ENCODE measurements at places on chromosomes 12 and 14. TPM values are rescaled to one million over a fixed set of nuclear protein-coding genes. Genes with fewer than 3 reads are reported as not detected.

The LYZ gene
- 23.1 TPM for total RNA-seq

The SLCO1B1 gene
- total RNA-seq: not detected

The PPP1R1A gene
- 255 TPM for total RNA-seq

The KITLG gene
- total RNA-seq: 12.0 TPM

The OAS2 gene
- total RNA-seq: 6.5 TPM

The INHBE gene
- not detected for total RNA-seq

The SSPN gene
- total RNA-seq: 103 TPM

The TAS2R46 gene
- 0.81 TPM for total RNA-seq

The FGD6 gene
- total RNA-seq: 16.2 TPM

The ABCB9 gene
- total RNA-seq: 5.8 TPM

DNA sequence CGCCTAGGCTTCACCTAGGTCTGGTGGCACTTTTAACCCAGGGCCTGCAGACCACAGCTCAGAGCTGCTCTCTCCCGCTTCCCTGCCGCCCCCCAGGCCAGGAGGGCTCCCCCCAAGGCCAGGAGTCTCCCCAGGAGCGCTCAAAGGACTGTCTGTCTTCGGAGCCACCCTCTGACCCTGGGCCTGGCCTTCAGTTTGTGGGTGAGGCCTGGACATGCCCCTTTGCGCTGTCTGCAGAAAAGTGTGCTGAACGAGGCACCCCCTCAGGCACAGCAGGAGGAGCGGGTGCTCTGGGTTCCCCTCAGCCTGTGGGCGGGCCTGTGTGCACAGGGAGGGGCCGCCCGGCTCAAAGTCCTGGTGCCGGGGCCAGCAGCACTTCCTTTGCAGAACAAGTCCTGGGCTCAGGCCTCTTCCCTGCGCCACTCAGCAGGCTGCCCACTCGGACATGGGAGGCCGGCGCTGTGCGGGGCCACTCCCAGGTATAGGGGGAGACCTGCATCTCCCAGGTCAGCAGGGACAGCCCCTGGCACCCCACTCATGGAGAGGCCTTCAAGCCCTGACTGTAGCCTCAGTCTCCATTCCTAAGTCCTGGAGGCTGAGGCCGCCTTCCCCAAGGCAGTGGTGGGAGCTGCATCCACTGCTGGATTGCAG, 14.3 kb downstream of the DEGS2 start:
- peak; percentile 59 for DNase-seq

GRCh38 chr12:53948650-53949593, 5.8 kb upstream of the HOXC12 start:
- DNase-seq: no peak

GRCh38 chr12:97274386-97274785, 188.2 kb upstream of the RMST start:
- no peak for DNase-seq

GRCh38 chr12:5246196-5246595, 185.7 kb upstream of the NTF3 start:
- no peak for DNase-seq

GRCh38 chr12:124658806-124659402, 91.5 kb upstream of the NCOR2 start:
- DNase-seq: no peak

DNA sequence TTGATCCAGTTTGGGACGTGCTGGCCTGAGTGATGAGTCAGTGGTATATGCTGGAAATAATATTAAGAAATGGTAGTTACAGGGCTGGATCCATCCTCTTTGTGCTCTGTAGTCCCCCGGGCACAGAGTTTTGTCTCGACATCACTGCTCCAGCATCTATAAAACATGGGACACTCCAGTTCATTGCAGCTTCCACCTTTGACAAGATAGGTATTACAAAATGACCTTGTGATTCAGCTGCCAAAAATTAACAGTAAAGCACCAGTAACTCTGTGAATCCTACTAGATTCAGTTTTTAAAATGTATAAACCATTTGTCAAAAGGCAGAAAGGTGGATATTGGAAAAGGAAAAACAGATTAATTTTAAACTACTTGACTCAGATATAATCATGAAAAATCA, 14.6 kb upstream of the GNG2 start:
- no peak for DNase-seq

GRCh38 chr12:25372002-25372401, 121.3 kb upstream of the KRAS start:
- no peak for DNase-seq

DNA sequence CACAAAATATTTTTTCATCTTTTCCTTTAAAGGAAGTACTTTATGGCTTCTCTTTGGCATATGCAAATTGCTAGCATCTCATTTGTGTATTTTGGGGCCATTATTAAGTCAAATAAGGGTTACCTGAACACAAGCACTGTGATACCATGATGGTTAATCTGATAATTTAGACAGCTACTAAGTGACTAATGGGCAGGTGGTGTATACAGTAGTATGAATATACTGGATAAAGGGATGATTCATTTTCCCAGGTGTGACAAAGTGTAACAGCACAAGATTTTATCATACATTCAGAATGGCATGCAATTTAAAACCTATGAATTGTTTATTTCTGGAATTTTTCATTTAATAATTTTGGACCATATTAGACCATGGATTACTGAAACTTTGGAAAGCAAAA, 27.2 kb upstream of the ANO4 start:
- no peak for DNase-seq

GRCh38 chr12:88334271-88334670, 192.2 kb downstream of the TMTC3 start:
- no peak for DNase-seq

DNA sequence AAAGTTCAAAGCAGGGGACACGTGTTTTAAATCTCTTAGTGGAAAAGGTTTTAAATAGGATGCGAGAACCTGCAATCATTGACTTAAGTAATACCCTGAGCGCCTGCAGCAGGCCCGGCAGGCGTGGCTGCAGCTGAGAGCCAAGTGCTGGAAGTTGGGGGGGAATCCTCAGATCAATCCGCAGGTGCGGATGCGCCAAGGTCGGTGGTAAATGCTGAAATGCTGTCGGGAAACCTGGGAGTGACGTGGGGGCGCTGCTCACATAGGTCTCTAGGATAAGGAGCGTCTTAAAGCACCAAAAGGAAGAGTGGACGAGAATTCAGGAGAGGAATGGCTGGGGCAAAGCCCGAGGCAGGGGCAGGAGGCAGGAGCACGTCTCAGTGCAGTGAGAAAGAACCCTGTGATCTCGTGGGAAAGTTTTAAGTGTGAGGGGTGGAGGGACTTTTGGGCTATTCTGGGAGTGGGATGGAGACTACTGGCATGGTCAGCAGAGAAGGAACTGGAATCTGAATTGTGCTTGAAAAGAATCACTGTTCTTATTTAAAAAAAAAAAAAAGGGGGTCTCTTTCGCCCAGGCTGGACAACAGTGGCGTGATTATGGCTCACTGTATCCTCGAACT, 883 bp upstream of the CDCA4 start:
- no peak for DNase-seq

DNA sequence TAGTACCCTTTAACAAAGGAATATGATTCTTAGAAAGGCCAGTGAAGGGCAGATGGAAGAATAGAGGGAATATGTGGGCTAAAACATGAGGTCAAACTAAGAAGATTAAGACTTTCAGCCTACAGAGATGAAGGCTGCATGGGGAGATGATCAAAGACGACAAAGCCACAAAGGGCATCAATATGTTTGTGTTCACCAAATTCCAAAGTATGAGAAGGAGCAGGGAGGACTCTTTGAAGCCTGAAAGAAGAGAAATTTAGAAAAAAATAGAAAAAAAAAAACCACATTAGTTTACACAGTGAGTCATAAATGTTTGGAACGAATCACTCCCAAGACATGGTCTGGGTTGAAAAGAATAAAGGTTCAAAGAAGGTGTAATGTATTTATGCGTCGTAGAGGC, 131.8 kb downstream of the NEDD1 start:
- DNase-seq: no peak
